ENCODE measurements at places on chromosomes 11 and 22.

DNA sequence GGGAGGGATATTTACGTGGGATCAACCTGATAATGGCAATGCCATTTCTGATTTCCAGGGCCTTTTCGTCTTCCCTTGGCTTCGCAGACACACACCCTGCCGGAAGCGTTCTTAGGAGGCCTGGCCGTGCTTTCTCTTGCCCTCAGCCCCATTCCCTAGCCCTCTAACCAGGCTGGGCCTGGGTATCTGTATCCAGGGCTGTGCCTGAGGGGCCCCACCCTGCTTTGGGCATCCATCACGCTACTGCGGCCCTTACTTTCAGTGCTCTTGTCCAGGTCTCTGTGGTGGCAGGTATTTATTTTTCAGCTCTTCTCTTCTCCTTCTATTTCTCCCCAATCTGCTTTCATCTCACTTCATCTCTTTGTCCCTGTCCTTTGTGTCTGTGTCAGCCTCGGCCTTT is 105.0 kb downstream of the ZBTB16 start:
- no peak for DNase-seq

- peak; percentile 53 for DNase-seq
Measured at GRCh38 chr22:38947321-38948140, 9.9 kb upstream of the APOBEC3A start.

DNA sequence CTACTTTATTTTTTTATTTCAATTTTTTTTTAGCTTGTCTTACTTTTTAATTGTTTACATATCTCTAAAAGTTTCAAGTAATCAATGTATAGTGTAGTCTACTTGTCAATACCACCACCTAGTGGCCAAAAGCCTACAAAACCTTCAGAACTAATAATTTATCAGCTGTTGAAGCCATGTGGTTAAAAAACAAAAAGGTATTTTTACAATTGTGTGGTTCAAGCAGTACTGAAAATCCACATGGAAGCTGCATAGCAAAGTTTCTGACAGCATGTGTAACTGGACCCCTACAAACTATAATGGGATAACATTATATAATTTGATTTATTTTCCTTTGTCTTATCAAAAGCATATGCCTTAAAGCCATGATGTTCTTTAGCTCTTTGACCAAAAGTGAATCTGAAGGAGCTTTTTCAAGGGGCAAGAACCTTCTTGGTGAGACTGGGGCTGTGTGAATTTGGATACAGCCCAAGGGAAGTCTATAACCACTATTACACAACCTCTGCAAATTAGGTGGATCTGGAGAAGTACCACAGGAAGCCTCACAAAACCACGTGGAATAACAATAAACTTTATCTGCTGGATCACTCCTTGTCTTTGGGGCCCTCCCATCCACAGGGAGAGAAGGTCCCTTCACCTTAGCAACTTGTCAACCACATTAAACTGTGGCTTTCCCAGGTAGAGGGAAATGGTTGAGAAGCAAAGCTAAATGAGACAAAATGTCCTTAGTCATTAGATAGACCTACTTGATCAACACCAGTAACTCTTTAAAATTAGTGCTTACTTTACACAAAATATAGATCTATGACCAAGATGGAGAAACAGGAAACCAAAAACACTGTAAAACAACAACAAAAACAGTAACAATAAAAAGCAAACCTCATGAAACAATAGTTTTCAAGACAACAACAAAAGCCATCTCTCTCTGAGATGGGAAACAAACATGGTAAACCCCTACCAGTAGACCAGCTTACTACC is 9.9 kb downstream of the NARS2 start:
- peak; percentile 19 for DNase-seq

GRCh38 chr11:72231396-72232259 is 7.1 kb downstream of the INPPL1 start:
- no peak for DNase-seq

GRCh38 chr22:31623592-31624304 is 38.3 kb downstream of the PISD start:
- no peak for DNase-seq

DNA sequence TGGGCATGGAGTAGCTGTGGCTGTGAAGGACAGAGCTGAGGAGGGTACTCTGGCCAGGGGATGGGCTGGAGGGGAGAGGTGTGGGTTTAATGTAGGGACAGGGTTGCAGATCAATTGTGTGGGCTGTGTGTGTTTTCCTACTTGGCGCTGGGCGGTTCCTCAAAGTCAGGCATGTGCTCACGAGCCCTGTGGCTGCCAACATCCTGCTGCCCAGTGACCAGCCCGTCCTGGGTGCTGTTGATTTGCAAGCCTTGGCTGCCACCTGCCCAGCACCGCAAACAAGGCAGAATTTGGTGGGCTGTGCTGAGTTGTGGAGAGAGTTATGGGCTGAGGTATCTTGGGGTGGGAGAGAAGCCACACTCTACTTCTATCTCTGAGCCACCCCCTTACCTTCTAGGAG is 69.2 kb downstream of the SCN3B start:
- DNase-seq = no peak

GRCh38 chr11:16902781-16903378 is 111.3 kb downstream of the PLEKHA7 start:
- DNase-seq = no peak

- DNase-seq = no peak
Measured at GRCh38 chr11:44565953-44566949, 788 bp downstream of the CD82 start.

- DNase-seq = no peak
Measured at GRCh38 chr11:78011301-78011700, 11.8 kb downstream of the KCTD14 start.

DNA sequence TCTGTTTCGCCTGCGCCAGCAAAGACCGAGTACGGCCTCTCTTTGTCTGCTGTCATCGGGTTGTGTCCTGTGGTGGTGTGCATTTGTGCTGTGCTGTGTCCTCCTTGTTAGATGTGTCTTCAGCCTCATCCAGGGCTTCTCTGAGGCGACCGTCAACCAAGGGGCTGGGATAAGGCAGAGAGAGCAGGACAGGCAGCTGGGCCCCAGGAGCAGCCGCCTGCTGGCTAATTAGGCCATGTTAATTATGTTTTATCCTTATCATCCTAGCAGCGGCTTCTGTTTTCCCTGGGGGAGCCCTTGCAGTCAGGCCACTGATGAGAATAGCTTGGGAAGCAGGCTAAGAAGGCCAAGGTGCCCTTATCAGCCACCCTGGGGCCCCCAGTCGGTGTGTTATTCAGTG is 40.7 kb upstream of the TTC12 start:
- DNase-seq = no peak

DNA sequence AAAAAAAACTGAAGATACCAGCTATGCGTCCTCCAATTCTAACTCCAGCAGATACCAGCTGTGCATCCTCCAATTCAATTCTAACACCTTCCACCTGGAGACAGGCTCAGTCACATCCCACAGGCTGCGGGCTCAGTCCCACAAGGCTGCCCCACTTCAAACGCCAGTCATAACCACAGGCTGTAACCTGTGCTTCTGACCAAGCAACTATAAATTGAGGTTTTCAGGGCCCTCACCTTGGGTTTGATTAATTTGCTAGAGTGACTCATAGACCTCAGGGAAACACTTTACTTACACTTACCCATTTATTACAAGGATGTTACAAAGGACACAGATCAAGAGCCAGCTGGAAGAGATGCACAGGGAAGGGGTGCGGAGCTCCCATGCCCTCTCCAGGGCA is 32.4 kb upstream of the MSANTD2 start:
- no peak for DNase-seq

DNA sequence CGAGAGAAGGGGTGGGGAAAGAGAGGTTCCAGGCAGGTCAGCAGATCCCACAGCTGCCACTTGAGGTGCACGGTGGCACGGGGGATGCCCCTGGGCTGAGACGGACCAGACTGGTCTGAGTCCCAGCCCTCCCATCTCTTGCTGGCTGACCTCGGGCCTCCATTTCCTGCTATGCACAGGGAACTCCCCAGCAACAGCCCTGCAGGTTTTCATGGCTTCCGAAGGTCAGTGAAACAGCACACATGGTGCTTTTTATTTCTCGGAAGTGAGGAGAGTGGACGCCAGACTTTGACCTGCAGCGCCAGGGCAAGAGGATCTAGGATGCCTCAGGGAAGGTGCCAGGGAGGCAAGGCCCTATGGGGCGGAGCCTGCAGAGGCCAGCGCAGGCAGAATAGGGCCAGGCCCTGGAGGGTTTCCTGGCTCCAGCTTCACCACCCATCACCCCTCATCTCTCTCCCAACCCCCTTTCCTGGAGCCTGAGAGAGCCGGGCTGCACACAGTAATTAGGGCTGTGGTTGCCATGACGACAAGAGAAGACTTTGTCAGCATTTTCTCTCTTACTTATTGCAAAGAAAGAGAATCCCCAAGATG is 29.5 kb downstream of the SLC22A12 start:
- no peak for DNase-seq

DNA sequence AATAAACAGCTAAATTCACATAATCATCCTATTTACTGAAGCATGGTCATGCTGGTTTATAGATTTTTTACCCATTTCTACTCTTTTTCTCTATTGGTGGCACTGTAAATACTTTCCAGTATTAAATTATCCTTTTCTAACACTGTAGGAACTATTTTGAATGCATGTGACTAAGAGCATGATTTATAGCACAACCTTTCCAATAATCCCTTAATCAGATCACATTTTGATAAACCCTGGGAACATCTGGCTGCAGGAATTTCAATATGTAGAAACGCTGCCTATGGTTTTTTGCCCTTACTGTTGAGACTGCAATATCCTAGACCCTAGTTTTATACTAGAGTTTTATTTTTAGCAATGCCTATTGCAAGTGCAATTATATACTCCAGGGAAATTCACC is 10.7 kb downstream of the RAG1 start:
- DNase-seq = no peak

DNA sequence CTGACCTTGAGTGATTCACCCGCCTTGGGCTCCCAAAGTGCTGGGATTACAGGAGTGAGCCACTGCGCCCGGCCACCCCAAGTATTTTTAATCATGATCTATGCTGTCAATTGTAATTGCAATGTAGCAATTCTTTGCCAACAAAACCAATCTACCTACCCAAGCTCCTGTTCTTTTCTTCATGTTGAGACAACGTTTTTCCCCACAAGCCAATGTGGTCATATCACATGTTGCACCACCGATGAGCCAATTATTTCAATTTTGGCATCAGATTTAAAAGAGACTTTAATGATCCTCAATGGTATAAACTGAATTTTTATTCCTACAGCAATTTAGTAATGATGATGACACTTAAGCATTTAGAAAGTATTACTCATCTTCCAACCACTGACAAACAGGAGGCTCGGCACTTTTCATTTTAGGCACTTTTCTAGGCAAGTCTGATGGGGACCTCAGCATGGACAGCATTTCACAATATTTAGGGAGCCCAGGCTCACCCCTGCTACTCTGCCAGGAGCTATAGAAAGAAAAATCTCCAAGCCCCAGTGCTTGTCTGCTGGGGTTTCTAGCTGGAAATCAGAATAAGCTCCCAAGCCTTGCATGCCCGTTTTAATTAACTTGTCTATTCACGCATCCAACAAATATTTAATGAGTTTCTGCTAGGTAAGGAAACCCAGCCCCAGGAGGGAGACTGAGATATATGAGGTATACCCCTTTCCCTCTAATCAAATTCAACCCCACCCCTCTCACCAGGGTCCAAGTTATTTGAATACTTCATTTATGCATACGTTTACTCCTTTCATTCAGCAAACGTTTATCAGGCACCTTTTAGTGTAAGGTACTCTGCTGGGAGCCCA is 291.4 kb downstream of the ST3GAL4 start:
- DNase-seq = no peak

GRCh38 chr11:119912229-119912628 is 183.2 kb upstream of the NECTIN1 start:
- DNase-seq = peak; percentile 28

- no peak for DNase-seq
Measured at GRCh38 chr11:61724437-61724836, 28.0 kb upstream of the MYRF start.

DNA sequence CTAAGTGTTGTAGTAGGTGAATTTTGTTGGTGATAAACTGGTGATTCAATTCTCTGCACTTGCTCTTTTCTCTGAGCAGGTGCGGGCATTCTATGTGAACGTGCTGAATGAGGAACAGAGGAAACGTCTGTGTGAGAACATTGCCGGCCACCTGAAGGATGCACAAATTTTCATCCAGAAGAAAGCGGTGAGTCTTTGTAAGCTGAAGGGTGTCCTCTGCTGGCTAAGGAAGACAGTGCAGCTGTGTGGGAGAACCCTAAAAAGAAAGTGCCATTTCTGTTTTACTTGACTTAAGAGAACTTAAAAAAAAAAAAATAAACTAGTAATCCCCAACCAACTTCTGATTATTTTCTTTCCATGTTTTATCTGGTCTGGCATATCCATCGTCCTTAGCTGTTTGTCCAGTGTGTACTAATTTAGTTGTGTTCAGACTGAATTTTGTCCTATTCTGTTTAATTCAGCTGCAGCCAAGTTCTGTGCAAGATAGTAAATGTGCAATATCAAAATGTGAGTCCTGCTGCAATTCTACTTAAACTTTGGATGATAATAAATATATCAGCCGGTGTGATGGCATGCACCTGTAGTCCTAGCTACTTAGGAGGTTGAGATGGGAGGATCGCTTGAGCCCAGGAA is 29.6 kb downstream of the CAT start:
- DNase-seq = peak; percentile 37

DNA sequence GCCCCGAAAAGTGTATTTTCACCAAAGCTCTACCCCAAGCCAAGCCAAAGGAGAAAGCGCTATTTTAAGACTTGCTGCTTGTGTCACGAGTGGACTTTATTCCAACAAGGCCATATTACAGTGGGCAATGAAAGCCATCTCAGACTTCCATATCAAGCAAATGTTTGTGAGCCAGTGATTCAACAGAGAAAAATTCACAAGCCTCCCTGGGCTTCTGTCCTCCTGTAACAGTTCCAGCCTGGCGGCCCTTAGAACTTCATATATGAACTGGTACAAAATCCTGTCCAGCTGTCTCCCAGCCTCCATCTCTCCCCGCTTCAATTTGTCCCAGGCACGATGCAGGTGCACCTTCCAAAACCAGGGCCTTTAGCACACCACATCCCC is 11.2 kb downstream of the LARGE1 start:
- DNase-seq = no peak

DNA sequence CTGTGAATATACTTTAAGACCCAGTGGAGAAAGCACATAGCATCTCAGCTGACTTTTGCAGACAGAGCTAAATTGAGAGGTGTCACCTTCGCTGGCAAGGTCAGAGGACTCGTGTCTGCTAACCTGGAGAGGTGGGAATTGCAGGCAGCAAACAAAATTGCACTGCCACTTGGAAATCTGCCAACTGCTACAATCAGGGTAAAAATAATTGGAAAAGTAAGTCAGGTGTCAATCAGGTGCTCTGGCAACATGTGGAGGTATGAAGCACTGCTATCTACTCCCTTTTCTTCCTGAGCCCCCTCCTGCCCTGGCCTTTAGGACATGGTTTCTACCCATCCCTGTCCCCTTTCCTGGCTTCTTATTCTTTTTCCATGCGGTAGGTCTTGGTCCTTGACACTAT is 24.1 kb upstream of the LRRC55 start:
- no peak for DNase-seq

DNA sequence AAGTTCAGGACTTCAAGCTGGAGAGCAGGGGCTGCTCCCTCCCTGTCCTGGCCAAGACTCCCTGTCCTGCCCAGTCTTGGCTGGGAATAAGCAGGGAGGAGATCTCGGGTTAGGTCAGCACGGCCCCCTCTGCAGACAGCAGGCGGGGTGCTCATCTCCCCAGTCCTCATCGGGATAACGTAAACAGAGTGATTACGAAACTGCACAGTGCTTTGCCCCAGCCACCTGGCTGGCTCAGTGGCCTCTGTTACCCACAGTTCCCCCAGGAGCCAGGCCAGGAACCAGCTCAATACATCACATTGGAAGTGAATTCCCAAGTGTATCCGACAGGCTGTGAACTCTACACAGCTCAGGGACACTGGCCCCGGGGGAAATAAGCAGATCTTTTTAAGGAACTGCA is 42.7 kb upstream of the KCNJ11 start:
- DNase-seq = peak; percentile 53
